Neural crest cell (in vitro differentiated cells): ENCODE measurements at places on chromosomes 1 and 21. TPM values are rescaled to one million over a fixed set of nuclear protein-coding genes. Genes with fewer than 3 reads are reported as not detected.

FCGR3B gene
- not detected in 2 replicates for total RNA-seq

HHIPL2 gene
- 0.23 and 0.42 TPM in 2 replicates for total RNA-seq

SLC35E2B gene
- 96.3 and 99.0 TPM in 2 replicates for total RNA-seq

WNT4 gene
- total RNA-seq = 0.16 and 0.23 TPM in 2 replicates

STIL gene
- 27.0 and 27.8 TPM in 2 replicates for total RNA-seq

TARS2 gene
- total RNA-seq = 30.0 and 31.1 TPM in 2 replicates

TTLL10 gene
- total RNA-seq = not detected in 2 replicates

ZNF695 gene
- 21.4 and 21.8 TPM in 2 replicates for total RNA-seq

GFI1 gene
- total RNA-seq = 0.11 and 0.16 TPM in 2 replicates

TRIM17 gene
- total RNA-seq = 4.7 and 6.3 TPM in 2 replicates

KIAA0040 gene
- 0.14 and 0.42 TPM in 2 replicates for total RNA-seq

HES4 gene
- total RNA-seq = 35.7 and 38.0 TPM in 2 replicates

DNAH14 gene
- 31.0 and 32.0 TPM in 2 replicates for total RNA-seq
